ENCODE measurements at places on chromosomes 12 and 14.

DNA sequence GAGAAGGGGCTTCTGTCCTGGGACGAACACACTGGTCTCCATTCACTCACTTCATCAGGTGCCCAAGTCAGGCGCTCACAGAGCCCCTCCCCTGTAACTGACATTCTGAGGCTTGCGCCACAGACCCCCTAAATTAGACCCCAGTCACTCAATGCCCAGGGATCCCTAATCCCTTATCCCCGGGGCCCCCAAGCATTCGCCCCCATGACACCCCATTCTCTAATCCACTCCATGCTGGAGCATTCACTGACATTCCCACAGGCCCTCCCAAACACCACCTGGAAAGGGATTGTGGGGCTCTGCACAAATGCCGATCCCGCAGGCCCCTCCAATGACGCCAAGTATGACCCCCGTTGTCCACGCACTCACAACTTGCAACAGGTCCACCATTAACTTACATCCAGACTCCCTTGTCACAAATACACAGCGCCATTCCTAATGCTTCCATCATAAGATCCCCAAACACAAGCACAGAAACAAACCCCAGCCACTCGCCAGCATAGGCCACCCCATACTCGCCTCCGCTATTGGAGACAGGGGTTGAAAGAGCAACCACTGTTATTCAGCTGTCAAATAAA, 1.5 kb downstream of the ZNF605 start:
- no peak for DNase-seq

- no peak for DNase-seq
Measured at GRCh38 chr14:54267172-54267571, 129.6 kb upstream of the CDKN3 start.

- DNase-seq, result no peak
Measured at GRCh38 chr12:46484396-46485061, 112.0 kb upstream of the SLC38A2 start.

- DNase-seq, result no peak
Measured at GRCh38 chr12:116962197-116962596, 51.4 kb downstream of the FBXW8 start.

- DNase-seq, result no peak
Measured at GRCh38 chr14:106343626-106344025, 817.2 kb downstream of the TMEM121 start.

GRCh38 chr12:58425481-58426392, 484.4 kb downstream of the ATP23 start:
- peak; percentile 8 for DNase-seq

DNA sequence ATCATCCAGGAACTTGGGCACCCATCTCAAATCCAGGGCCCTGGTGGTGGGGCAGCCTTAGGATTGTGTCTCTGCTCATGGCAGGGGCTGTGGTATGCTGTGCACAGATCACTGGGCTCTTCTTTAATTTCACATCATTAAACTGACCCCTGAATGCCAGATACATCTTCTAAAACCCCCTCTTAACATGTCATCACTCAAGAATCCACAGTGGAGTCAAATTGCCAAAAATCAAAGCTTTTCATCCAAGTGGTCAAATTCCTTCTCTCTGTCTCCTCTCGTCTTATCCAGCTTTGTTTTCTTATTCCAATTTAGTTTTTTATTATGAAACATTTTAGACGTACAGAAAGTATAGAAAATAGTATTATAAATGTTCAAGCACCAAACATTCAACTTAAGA, 97.5 kb downstream of the ADCK1 start:
- no peak for DNase-seq

DNA sequence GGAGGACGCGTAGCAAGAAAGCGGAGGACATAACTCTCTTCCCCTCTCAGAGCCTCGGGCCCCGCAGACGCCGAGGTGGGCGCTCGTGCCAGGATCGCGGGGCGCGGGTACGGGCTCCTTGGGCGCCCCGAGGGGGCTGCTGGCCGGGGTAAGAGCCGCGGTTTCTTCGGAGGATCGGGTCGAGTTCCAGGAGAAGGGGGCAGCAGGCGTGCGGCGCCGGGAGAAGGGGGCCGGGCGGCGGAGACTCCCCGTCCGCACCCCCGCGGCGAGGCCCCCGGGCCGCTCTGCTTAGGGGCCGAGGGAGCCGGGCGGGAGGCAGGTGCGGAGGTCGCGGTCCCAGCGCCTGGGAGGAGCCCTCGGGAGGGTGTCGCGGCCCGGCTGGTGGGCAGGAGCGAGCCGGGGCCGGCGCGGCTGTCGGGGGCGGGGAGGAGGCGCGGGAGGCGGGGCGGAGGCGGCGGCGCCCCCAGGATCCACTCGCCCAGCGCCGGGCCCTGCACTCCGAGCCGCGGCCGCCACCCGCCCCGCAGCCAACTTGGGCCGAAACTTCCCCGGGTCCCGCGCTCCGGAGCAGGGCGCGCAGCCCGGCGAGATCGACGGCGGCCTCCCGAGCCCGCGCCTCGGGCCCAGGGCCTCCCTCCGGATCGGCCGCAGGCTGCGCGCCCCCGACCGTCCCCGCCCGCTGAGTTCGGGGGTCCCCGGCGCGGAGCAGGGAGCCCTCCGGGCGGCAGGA, 64.4 kb downstream of the FBXL14 start:
- no peak for DNase-seq

- no peak for DNase-seq
Measured at GRCh38 chr14:81005540-81006228, 50.3 kb downstream of the TSHR start.

GRCh38 chr14:24281636-24282035, 10.2 kb upstream of the RABGGTA start:
- DNase-seq, result no peak

GRCh38 chr14:23629832-23630396, 6.2 kb upstream of the DHRS2 start:
- no peak for DNase-seq

DNA sequence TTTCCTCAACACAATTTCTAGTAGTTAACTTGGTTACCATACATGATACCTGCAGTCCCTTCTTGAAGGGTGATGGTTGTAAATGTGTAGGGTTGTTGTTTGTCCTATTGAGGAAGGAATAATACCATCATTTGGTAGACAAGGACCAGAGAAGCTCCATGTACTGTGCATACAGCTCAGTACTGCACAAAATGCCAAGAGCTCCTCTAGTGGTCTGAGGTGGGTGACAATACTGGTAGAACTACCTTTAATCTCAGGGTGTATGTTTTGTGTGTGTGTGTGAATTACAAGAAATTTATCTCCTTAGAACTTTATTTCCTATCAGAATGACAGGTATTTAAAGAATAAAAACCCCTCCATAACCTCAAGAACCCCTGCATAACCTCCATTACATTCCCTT, 575.3 kb downstream of the TMTC2 start:
- DNase-seq, result no peak

DNA sequence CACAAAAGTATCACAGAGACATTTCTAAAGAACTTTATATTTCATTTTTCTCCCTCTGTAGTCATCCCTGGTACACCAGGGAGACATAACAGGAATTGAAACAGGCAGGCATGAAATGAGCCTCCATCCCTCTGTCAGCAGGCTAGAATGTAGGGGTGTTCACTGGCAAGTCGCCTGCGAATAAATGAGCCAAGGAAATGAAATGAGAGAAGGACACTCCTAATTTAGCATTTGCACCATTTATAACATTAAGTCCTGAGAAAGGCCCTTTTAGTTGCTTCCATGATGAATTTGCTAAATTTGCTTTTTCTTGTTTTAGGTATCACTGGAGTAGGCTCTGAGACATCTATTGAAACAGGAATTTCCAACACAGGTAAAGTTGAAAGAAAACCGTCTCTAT, 192.4 kb upstream of the CNTN1 start:
- no peak for DNase-seq

- no peak for DNase-seq
Measured at GRCh38 chr14:80523518-80524117, 312.3 kb upstream of the DIO2 start.

- DNase-seq, result no peak
Measured at GRCh38 chr12:27193106-27193505, 51.0 kb upstream of the STK38L start.

- DNase-seq, result no peak
Measured at GRCh38 chr12:98788396-98788795, 143.3 kb downstream of the APAF1 start.

DNA sequence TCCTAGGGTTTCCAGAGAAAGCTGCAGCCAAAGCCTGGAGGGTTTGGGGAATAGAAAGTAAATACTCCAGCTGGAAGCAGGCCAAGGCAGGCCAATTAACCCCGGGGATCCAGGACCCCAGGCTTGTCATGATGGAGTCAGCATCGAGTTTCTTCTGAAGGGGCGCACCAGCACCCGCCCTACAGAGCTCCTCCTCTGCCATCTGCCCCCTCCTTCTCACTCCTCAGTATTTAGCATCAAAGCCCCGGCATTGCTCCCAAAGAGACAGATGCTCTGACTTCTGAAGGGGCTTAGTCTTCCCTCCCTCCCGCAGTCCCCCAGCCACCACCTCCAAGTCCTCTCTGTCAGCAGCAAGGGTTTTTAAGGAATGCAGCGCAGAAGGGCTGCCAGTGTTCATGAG, 285.1 kb upstream of the NOS1 start:
- no peak for DNase-seq

DNA sequence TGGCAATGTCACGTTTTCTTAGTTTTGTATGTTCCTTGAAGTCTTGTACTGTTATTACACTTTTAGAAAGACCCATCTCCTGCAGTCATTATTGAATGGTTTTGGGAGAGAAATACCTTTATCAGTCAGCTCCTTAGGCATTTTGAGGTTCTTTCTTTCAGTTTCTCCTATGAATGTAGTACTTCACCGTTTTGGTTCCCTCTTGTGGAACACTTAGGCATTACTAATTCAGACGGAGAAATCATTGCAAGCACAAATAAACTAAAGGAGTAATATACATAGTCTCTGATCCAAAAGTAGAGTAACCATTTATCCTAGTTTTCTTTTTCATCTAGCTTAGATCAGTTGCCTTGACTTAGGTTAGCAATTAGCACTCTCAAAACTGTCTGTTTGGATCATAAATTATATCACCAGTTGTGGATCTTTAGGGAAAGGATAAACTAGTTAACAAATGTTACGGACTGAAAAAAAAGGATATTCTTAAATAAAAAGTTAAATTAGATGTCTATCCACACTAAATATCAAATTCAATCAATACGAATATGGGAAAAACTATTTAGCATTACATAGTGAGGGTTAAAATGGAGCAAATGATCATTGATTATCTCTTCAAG, 1538.3 kb upstream of the SEL1L start:
- no peak for DNase-seq

DNA sequence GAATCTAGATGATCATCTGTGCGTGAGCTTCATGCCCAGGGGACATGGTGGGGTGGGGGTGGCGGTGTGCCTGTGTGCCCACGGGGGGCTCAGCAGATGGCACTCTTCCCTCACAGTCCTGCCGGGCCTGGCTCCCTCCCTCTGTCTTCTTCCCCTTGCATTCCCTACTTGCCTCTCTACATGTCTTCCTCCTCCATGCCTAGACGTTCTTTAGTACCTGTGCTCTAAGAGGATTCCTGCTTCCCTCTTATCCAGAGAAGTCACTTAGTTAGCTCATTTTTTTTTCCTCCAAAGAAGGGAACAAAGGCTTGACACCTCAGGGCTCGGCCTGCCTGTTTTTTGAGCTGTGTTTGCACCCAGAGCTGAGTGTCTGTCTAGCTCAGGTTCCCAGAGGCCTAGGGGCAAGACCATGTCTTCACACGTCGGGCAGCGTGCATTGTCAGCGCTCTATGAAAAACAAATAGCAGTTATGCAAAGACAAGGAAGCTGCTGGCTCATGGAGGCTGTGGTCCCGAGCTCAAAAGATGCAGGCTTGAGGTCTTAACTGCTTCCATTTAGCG, 48.8 kb downstream of the NINJ2 start:
- DNase-seq, result peak; percentile 36

DNA sequence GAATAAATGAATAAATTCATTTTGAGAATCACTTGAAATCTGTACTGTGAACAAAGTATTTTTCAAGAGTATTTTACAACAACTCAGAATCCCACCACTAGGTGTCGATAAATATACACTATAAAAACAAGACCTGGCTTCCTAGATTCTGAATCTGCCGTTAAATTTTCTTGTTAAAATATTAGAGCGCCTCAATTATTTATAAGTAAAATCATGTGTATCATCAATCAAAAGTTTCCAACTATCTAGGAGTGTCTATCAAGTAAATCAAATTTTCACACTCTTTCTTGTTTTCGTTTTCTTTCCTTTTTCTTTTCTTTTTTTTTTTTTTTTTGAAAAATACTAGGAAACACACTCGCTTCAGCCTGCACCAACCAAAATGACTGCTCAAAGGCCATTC, 179.2 kb upstream of the DCN start:
- no peak for DNase-seq

DNA sequence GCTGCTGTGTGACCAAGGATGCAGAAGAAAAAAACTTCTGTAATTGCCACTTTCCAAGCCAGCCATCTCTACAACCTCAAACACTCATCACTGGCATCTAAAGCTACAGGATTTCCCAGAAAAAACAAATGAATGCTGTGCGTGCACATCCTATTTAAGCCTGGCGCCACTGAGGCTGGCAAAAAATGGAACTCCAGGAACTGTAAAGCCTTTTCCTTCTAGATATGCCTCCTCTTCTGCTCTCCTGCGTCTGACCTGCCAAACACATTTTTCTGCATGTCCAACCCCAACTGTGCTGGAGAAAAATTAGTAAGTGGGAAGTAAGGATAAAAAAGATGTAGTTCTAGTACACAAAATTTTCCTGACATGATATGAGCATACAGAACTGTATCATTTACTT, 184.9 kb downstream of the ITPR2 start:
- DNase-seq, result no peak

- DNase-seq, result no peak
Measured at GRCh38 chr14:34741840-34742239, 27.4 kb upstream of the CFL2 start.

- no peak for DNase-seq
Measured at GRCh38 chr12:92539976-92540781, 162.6 kb upstream of the PLEKHG7 start.

DNA sequence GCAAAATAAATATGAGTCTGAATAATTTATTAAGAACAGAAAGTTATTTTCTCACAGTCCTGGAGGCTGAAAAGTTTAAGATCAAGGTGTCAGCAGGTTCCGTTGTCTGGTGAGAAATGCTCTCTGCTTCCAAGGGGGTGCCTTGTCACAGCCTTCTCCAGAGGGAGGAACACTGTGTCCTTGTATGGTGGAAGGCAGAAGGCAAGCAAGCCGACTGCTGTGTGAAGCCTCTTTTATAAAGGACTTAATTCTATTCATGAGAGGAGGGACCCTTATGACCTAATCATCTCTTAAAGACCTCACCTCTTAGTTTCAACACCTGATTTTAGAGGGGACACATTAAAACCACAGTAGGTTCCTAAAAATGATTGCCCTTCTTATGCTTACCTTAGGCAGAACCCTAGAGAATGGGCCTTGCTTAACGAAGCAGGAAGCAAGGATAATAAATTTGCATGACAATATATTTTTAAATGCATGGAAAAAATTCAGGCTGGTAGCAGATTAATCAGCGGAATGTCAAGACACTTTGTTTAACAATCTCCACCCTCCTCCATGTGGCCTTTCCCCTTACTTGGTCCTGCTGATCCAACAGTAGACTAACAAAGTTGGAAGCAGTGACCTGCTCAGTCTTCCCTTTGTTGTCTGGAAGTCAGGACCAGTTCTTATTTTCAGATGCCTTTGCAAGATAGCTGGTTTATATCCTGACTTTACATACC, 154.9 kb downstream of the DYRK2 start:
- no peak for DNase-seq
